ENCODE measurements at places on chromosomes 1 and 21.

DNA sequence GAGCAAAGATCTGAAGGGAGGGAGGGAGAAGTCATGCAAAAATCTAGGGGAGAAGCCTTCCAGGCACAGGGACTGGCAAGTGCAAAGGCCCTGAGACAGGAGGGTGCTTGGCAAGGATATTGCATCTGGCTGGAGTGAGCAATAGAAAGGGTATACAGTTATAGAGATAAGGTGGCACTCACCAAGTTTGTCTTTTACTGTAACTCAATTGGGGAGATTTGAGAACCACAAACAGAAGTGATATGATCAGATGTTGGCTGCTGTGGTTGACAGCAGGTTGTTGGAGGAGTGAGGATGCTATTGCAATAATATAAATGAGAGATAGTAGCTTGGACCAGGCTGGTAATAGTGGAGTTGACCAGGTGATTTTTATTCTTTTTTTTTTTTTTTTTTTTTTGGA lies 25.6 kb downstream of the MCOLN3 start:
- no peak for DNase-seq

DNA sequence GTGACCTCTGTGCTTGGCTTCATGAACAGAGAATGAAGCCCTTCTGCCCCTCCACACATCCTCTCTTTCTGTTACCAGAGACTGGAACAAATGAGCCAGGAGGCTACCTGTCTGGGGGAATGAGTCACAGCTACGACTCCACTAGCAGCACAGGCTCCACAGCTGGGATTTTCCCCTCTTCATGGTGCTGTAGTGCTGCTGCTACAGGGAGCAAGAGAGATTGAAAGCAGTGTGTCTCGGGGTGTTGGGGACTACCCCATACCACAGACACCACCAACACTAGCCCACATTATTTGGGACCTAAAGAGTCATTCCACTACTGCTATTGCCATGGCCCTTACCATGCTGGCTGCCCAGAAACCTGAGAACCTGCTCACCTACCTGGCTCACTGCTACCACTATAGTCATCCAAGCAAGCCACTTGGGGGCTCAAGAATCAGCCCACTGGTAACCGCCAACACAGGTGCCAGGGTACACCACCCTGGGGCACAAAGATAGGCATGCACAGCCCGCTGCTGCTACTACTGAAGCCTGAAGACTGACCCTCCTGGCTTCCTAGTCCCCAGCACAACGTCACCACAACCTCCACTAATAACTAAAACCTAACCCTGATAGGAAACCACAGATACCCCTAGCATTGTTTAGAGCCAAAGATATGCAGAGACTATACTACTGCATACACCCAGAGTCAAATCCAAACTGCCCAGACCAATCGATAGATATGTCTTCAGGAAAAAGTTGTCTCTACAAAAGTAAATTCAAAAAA lies 17.7 kb downstream of the CD1E start:
- DNase-seq: no peak

DNA sequence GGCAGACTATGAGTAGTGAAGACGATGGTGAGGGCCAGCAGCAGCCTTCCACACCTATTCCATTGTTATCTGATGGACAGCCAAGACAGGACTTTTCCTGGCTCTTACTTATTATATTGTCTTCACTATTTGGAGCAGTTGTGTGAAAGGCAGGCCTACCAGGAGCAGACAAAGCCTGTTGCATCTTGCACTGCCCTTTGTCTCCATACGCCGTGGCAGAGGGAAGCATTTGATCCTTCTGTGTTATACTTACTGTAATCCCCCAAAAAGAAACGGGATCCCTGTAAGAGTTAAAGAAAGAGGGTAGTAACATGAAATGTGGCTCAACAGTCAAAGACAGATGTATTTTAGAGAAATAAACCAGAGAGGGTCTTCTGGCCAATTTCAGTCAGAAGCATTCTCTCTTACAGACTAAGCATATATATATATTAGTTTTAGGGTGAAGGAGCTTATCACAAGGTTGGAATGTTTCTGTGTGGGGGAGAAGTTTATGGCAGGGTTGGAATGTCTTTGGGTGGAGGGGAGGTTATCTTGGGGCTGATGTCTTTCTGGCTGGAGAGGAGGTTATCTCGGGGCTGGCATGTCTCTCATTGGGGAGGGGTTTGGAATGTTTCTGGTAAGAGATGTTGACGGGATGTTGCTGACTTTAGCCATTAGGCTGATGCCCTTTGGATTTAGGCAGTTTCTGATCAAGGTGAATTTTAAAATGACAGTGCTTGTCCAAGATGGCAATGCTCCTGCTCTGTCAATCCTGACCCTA lies 23.4 kb upstream of the HSD3B1 start:
- DNase-seq: no peak

DNA sequence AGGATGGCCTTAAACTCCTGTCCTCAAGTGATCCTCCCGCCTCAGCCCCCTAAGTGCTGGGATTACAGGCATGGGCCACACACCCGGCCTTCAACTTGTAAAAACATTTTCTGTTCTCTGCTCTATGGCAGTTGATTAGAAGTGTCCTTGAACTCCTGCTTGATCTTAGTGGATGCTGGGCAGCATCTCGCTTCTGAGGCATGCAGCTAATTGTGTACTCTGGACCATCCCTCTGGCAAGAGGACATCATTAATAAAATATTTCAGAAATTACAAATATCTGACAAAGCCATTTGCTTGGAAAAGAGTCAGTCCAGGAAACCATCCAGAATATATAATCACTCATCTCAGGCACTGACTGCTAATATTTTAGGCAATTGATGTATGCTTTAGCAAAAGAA lies 8.1 kb downstream of the NGF start:
- DNase-seq: peak; percentile 70

GRCh38 chr1:38758820-38759219 lies 100.8 kb downstream of the RRAGC start:
- DNase-seq: no peak

DNA sequence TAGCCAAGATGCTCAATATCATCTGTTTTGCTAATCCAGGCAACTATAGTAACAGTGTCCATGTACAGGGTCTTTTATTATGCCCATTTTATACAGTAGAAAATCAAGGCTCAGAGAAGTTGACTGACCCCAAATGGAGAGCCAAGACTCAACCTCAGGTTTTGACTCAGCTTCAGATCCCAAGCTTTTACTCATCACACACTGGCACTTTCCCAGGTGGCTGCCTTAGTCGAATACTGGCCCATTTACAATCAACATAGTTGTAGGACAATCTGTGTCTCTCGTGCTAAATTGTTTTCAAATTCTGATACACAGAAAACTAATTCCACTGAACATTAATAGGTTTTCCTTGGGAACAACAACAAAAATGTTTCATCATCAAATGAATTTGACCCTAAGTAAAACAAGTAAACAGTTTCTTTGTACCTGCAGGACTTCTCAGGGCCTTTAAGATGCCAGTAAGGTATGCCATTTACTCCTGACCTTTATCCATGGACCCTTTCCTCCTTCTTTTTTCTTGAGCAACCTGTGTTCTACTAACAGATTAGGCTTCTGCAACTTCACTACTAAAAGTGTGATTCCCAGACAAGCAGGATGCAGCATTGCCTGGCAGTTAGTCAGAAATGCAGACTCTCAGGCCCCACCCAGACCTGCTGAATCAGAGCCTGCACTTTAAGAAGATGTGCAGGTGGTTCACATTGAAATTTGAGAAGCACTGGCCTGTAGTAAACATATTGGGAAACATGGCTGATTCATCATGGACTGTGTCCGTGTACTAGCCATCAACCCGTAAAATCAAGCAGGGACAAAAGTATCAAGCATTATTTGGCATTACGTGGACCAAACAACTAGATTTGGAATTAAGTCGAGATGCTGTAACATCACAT lies 128.8 kb downstream of the RRAGC start:
- DNase-seq: peak; percentile 44

- no peak for DNase-seq
These were observed 34.1 kb downstream of the NFIA start for GRCh38 chr1:61116421-61116820.
